ENCODE measurements at places on chromosomes 5 and 9.

DNA sequence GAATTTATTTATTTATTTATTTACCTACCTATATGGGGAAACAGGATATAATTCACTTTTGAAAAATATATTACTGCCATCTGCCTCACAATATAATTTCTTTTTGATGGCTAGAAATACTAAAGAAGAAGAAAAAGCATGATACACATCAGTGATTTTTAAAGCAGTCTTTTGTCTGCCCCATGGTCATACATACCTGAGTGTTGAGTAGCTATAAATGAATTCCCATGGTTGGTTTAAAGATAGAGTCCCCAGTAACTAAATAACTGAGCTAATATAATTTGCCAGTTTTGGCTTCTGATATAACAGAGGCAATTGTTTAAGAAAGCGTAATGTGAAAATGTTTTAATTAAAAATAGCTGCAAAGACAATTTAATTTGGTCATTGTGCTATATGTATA is 447.8 kb downstream of the PDE4D start:
- no peak for DNase-seq

DNA sequence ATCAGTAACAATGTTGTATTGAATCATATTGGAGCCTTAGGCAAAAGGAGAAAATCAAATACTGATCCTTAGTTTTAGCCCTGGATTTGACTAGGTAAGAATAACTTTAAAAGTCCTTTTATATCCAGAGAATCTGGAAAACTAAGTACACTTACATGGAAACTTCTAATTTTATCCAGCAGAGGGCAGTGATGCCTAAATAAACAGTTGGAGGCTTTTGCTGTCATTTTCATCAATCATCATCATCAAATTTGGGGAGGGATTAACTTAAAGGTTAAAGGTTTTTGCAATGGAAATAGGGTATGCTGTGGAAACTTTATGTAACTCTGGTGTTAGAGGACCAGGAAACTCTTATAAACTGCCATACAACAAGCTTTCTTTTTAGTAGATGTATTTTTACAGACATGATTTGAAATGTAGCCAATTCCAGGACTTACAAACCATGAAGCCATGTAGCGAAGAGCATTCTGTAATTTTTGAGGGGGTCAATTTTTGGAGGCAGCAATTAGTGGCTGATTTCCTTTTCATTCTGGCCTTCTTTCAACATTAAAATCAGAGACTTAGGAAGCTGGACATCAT is 112.7 kb downstream of the OSTF1 start:
- DNase-seq = peak; percentile 4

- no peak for DNase-seq
These were observed 188.7 kb downstream of the CHSY3 start for GRCh38 chr5:130092991-130093390.

DNA sequence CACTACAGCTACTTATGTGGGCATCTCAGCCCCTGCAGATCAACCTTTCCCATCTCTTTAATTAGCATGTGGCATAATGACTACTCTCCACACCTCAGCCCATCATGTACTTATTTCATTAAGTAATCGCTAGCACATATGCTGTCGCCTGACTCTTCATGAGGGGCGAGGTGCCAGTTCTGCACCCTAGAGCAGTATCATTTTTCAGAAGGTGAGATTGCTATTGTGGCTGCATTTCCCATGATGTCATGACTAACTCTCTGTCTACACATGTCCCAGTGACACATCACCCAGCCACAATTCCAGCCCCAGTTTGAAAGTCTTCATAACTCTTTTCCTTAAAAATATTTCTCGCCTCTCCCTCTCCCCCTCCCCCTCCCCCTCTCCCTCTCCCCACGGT is 7.6 kb upstream of the F2RL1 start:
- no peak for DNase-seq

GRCh38 chr9:68861436-68861835 is 152.5 kb downstream of the PRKACG start:
- DNase-seq = no peak

DNA sequence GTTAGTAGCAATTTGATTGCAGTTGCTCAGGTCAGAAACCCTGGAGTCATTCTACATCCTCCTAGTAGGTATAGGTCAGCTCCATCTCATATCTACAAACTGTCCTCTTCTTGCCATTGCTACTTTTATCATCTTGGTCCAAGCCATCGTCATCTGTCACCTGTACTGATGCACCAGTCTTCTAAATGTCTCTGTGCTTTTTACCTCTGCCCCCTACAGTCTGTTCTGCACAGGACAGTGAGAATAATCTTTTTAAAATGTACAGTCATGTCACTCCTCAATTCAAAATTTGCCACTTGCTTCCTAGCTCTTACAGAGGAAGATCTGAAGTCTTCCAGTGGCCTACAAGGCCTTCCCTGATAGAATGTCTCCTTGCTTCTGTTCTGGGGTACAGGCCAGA is 6.8 kb downstream of the NNT start:
- DNase-seq = no peak

Data from effector CD4-positive, alpha-beta T cell (primary cell).